Activated CD4-positive, alpha-beta T cell treated with anti-CD3 and anti-CD28 coated beads, Interleukin-2, amount 50 U/mL, for 24 hours (primary cell): ENCODE measurements at places on chromosomes 4 and X.

DNA sequence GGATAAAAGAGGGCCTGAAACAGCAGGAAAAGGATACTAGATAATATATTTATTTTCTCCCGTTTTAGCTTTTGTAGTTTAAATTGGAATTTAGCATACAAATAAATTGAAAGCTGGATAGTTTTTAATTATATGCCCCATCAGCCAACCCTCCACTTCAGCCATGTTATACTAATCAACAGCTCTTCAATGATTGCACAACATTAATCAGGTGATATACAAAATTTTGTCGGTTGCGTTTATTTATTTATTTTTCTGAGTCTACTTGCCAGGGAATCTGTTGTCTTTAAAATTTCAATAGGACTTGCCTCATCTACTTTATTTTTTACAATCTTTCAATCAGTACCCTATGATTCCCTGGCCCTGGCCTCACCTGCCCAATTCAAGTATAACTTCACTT is 12.1 kb downstream of the DGKK start:
- DNase-seq: no peak

GRCh38 chrX:131827935-131828334 is 195.2 kb upstream of the STK26 start:
- DNase-seq: no peak

- no peak for DNase-seq
Observed at GRCh38 chrX:130550351-130550750, 148.6 kb downstream of the RBMX2 start.

DNA sequence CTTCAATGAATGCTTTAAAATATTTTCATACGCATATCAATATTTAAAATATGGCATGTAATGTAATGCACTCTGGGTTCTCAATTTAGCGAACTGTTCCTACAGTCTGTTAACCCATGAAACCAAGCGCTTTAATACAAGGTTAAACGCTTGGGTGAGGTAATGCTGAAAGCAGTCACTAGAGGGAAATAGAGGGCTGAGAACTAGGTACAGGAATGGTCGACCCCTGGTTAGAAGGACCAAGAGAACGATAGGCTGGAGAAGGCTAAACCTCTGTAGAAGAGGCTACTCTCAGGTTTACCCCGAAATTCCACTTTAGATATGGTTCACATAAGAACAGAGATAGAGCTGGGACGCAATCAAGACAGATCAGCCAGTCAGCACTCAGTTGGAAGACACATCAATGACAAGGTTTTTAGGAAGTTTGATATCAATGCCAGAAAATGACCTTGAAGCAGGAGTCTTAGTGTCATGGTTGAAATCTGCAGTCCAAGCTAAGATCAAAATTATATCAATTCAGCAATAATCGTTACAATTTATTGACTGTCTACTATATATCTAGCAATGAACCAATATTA is 26.9 kb downstream of the ARSJ start:
- no peak for DNase-seq

- no peak for DNase-seq
Observed at GRCh38 chrX:37666516-37666915, 19.1 kb upstream of the XK start.

DNA sequence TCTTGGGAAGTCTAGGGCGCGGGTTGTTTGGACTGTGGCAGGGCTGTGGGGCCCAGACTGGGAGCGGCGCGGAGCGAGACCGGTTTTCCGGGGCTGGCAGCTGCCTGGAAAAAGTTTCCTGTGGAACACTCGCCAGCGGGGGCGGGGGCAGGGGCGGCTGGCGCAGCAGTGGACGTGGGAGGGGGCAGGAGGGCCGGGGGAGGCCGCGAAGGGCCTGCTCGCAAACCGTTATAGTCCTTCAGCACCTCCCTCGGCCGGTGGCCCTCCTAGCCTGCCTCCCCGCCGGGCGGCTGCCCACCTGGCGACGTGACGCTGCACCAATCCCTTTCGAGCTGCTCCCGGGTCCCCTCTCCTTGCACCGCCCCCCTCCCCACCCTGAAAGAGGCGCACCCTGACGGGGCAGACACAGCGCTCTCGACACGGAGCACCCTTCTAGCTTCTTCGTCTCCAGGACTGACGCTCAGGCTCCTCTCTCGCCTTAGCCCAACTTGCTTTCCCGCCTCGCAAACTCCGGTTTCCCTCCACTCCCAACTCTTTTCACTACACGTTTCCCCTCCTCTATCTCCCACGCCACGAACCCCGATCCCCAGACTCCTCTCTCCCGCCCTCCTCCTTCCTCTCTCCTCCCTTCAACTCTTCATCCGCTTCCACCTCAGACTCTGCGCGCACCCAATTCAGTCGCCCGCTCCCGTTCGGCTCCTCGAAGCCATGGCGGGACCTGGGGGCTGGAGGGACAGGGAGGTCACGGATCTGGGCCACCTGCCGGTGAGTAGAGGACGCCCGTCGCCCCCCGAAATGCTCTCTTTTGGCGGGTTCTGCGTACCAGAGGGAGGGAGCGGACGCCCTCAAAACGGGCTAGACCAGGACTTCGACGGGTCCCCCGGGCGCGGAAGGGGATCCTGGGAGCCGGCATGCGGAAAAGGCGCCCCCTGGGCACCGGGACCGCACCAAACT is at the start of gene NRK:
NRK (plus strand) TSS at position 402 of the 954 bp plus-strand sequence; CDS start at position 709, 307 bp downstream.
- DNase-seq: no peak

- DNase-seq: no peak
Observed at GRCh38 chr4:98673288-98673644, 14.9 kb upstream of the TSPAN5 start.
